ENCODE measurements at places on chromosomes 2 and 18.

- no peak for DNase-seq
Observed at GRCh38 chr18:79545255-79545654, 134.3 kb upstream of the CTDP1 start.

- no peak for DNase-seq
Observed at GRCh38 chr18:6374935-6375529, 39.7 kb downstream of the L3MBTL4 start.

DNA sequence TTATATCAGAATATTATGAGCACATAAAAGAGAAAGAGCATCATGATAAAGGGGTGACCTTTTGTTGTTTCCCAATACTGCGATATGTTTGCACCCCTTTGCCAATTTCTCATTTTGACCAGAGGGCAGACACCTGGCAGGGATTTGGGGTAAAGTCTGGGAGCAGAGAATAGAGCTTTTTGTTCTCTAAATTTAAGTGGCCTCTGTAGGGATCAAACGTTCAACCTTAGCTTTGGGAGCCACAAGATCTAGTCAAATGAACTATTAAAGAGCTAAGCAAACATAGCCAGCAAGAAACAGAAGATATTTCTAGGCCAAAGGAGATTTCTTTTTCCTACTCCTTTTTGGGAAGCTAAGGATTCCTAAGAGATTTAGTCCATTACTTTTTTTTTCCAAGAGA lies 1.1 kb upstream of the MSTN start:
- no peak for DNase-seq

DNA sequence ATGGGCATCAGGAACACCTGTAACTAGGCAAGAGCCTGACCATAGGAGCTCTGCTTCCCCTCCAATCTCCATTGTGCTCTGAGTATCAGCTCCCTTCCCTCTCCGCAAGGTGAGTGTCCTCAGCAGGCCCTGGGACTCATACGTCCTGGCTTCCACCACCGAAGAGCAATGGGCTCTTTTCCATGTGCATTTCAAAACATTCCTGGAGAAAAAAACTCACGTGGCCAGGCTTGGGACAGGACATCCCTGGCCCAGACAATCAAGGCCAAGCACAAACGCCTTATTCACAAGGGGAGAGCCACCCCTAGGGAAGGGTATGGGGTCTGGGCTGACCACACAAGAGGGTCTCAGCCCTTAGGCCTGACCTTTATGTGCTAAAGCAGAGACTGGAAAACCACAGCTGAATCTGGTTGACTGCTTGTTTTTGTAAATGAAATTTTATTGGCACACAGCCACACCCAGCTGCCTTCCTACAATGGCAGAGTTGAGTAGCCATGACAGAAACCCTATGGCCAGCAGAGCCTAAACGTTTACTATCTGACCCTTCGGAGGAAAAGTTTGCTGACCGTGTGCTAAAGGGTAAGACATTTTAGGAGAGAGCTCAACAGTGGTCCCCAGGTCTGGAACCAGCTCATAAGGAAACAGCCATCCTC lies 175.7 kb upstream of the ARL4C start:
- DNase-seq, result peak; percentile 6
